ENCODE measurements at places on chromosomes 6 and 20.

GRCh38 chr6:125008261-125008703, 46.0 kb downstream of the RNF217 start:
- DNase-seq, result no peak

GRCh38 chr6:373773-374724, 17.5 kb upstream of the IRF4 start:
- no peak for DNase-seq

DNA sequence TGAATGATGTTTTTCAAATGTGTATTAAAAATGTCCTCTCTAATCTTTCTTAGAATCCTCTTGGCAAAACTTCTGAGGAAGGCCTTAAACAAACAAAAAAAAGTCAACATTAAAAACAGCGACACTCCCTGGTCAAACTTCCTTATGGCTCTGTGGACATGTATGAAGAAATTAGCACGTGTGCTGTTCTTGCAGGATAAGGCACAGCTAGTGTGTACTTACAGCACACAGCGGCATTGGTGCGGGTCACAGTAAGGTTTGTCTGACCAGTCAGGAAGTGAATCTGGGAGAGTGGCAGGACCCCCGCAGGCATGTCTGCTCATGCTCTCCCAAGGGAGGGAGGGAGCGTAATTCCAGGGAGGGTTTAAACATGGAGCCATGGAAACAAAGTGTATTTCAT, 38.8 kb downstream of the SLC22A1 start:
- no peak for DNase-seq

GRCh38 chr6:97133067-97133466, 149.9 kb downstream of the MMS22L start:
- DNase-seq, result peak; percentile 31

- DNase-seq, result no peak
Measured at GRCh38 chr6:36933102-36933501, 21.4 kb upstream of the PI16 start.

DNA sequence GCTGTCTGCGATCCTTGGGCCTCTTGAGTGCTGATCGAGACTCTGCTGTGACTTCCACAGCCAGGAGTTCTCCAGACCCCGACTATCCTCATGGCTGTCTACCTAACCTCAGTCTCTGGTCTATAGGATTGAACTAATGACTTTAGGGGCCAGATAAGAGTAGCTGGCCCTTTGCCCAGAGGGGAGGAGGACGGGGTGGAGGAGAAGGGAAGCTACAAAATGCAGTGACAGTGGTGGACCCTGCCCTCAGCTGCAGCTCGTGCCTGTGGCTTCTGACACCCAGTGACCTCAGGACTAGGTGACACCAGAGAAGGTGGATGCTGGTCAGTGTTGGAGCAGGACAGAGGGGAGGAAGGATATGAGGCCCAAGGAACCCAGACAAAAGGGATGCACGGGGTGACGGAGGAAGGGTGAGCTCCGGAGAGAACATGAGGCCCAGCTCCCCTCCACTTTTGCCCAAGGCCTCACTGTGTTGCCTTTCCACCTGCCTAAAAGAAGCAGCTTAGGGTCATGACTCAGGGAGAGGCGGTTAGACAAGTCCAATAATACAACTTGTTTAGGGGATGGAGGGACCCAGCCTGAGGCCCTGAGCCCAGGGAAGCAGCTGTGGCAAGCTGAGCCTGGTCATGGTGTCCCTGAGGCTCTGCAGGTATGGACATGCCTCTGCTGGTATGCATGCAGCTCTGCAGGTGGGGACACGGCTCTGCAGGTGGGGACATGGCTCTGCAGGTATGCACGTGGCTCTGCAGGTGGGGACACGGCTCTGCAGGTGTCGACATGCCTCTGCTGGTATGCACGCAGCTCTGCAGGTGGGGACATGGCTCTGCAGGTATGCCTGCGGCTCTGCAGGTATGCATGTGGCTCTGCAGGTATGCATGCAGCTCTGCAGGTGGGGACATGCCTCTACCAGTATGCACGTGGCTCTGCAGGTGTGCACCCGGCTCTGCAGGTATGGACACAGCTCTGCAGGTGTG, 67.7 kb downstream of the SYNJ2 start:
- DNase-seq, result no peak

DNA sequence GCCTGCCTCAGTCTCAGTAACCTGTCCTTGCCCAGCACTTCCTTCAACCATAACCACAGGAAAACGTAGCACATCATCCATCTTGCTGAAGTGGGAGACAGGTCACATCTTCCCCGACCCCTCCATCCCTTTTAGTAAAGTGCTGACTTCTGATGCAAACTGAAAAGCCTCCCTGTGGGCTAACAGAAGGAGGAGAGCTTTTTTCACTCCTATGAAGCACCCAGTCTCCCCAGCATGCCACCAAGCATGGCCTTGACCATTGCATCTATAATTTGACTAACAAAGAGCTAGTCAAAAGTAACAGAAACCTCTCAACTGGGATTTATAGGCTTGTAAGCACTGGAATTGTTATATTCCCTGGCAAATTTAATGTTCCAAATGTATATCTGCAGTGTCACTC, 288.9 kb upstream of the IRAK1BP1 start:
- no peak for DNase-seq

DNA sequence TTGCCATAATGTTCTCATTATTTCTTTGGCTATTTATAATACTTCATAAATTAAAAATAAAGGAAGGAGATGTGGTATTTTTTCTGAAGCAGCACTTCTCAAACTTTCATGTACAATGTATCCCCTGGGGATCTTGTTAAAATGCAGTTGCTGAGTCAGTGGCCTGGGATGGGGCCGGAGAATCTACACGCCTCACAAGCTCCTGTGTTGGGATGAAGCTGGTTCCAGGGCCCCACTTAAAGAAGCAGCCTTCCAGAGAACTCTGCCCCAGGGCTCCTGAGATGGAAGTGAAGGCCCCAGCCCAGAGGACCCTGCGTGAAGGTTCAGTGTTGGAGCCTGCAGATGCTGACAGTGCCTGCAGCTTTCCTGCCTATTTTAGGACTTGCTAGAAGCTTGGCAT, 40.1 kb upstream of the SLC23A2 start:
- DNase-seq, result no peak

- DNase-seq, result no peak
Measured at GRCh38 chr6:9095729-9096128, 660.4 kb upstream of the SLC35B3 start.

GRCh38 chr20:59006864-59007664, at the start of gene CTSZ:
Gene CTSZ, minus strand, starts transcription at chr20:59007254. Its CDS starts 126 bp downstream, at chr20:59007128.
- no peak for DNase-seq

GRCh38 chr20:45924391-45925261, 9.9 kb upstream of the PCIF1 start:
- DNase-seq, result no peak

GRCh38 chr6:125899726-125900182, 56.8 kb upstream of the HINT3 start:
- DNase-seq, result no peak

GRCh38 chr20:50198180-50198666, 7.6 kb downstream of the CEBPB start:
- no peak for DNase-seq

GRCh38 chr6:8219352-8219943, 117.1 kb upstream of the EEF1E1 start:
- peak; percentile 11 for DNase-seq

GRCh38 chr6:15496345-15497131, 166.3 kb downstream of the DTNBP1 start:
- DNase-seq, result no peak

- no peak for DNase-seq
Measured at GRCh38 chr6:134065706-134066105, 13.3 kb upstream of the SLC2A12 start.

DNA sequence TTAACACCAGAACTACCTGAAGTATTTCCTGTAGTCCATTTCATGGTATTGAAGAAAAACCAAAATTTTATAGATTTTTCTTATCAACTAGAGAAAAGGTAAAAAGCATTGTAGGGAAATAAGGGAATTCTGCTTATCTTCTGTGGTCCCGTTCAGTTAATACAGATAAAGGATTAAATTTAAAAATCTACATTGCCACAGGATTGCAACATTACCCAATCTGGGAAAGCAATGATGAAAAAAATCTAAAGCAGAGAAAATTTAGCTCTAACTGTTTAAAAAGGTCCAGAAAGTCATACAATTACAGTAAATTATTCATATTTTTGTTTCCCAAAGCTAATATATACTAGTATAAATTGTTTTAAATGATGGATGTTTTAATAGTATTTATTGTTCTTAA, 18.0 kb downstream of the POLH start:
- no peak for DNase-seq

DNA sequence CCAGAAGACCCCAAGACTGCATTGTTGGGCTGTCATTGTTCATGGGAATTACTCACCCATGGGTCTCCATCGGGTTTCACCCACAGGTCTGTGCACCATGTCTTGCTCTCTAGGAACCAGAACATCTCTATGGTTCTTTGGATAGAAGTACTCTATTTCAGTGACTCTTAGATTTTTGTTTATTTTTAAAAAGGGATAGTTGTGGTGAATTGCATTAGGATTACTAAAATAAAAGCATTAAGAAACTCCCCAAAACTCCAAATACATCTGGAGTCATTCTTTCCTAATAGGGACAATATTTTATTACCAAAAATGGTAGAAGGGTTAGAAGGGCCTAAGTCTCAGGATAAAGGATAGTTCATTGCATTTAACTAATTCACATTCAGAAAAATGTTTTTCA, 166.9 kb upstream of the TNFAIP3 start:
- no peak for DNase-seq

GRCh38 chr6:99458319-99458718, 33.2 kb upstream of the PNISR start:
- no peak for DNase-seq

GRCh38 chr20:11702721-11703518, 214.8 kb upstream of the BTBD3 start:
- no peak for DNase-seq

- no peak for DNase-seq
Measured at GRCh38 chr6:6131492-6132109, 124.9 kb upstream of the NRN1 start.

DNA sequence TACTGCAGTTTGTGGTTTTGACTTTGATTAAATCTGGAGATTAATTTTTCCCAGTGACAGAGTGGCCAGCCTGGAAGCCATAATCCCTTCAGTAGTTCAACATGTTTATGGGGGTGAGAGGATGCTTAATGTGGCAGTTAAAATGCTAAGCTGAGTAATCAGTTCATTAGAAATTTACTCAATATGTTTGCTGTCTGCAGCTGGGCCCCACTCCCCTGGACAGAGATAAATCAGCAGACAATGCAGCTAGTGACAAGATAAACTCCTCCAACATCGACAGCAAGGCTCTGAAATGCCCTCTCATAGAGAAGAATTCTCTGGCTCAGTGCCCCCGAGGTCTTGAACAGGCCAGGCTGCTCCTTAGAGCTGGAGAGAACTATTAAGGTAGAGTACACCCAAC, 101.9 kb downstream of the LRFN2 start:
- DNase-seq, result no peak

GRCh38 chr6:166563805-166564204, 22.7 kb downstream of the RAMACL start:
- DNase-seq, result no peak

- DNase-seq, result no peak
Measured at GRCh38 chr20:4060064-4060795, 44.9 kb upstream of the RNF24 start.

GRCh38 chr6:131073577-131073976, 10.5 kb upstream of the EPB41L2 start:
- DNase-seq, result no peak

- no peak for DNase-seq
Measured at GRCh38 chr6:128511506-128511905, 8.9 kb downstream of the PTPRK start.

DNA sequence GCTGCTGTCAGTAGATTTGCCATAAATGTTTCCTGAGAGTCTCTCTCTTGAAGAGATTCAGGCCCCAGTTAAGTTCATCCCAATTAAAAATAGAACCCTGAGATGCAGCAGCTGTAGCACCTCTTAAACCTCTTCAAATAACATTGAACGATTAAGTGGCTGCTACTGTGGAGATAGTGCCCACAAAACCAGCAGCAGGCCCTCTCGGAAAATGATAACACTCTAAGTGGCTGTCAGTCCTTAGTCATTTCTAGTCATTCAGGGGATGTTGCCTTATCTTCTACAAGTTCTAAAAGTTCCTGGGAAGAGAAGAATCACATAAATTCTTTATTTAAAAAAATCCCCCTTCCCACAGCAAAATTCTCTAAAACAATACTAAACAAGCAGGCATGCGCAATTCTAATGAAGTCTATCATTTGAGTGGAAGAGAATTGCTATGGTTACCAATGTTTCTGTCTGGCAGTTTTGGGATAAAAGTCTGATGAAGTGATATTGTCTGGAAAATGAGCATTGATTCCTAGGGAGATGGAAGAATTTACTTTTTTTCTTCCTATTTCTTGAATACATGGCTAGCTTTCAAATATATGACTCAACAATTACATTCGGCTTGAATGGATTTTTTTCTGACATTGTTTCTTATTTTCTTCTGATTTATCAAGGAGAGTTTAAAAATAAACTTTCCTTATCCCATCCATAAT, 131.9 kb downstream of the TRMT11 start:
- no peak for DNase-seq

DNA sequence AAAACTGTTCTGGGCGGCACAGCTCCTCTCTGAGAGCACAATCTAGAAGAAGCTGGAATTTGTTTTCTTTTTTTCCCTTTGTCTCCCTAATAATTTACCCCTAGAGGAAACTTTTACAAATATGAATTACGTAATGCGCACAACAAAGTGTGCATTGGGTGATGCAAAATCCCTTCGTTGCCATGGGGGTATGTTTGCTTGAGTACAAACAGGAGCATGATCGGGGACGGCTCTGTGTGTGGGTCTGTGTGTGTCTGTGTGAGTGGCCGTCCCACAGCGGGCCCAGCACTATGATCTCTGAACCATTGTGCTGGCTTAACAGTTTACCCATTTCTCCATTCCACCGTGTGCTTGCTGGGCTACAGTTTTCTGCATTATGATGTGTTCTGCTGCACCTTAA, 278.2 kb downstream of the CDC5L start:
- no peak for DNase-seq

DNA sequence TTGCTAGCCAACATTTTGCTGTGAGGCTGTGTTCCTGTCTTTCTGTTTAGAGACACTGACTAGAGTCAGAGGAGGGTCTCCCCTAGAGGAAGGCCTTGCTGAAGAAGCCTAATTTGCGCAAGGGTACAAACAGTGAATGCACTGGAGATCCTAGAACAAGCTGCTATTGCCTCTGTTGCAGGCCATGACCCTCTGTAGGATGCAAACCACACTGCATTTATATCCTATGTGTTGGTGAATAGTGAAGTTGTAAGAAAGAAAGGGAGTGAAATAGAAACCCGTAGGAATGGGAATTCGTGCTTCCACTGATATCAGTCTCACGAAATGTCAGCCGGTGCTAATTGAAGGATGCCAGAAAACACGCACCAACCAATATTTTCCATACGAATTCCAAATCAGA, 88.2 kb downstream of the GJA1 start:
- no peak for DNase-seq

- no peak for DNase-seq
Measured at GRCh38 chr20:44615876-44616603, 33.7 kb downstream of the PKIG start.

GRCh38 chr20:57947421-57948179, 237.8 kb upstream of the PMEPA1 start:
- no peak for DNase-seq

Data from NCI-H1105 (cell line).